ENCODE measurements at places on chromosomes 3 and 15. TPM values are rescaled to one million over a fixed set of nuclear protein-coding genes. Genes with fewer than 3 reads are reported as not detected.

ZNF662 gene
- 1.4 TPM for total RNA-seq

- DNase-seq: no peak
These were observed 365.8 kb upstream of the UMPS start for GRCh38 chr3:124364317-124365020.

GRCh38 chr3:71428841-71429596 lies 154.5 kb downstream of the FOXP1 start:
- DNase-seq: no peak

C3orf70 gene
- total RNA-seq: 0.42 TPM

GRCh38 chr15:95580121-95580520 lies 750.4 kb upstream of the NR2F2 start:
- no peak for DNase-seq

MASP1 gene
- 0.46 TPM for total RNA-seq

ANKUB1 gene
- total RNA-seq: not detected

SLC6A20 gene
- total RNA-seq: not detected

DNA sequence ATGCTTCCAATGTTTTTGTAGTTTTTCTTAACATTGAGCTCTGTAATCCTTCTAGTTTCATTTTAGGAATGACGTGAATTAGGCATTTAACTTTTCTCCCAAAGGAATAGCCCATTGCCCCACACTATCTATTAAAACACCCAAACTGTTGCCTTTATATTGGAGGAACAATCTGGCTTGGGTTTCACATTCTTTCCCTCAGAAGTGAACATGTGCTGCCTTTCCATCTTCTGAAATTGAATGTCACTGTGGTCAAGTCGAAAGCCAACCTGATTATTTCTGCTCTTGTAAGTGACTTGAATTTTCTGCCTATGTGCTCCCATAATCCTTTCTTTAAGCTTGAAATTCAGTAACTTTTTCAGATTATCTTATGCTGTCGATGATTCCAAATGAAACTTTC lies 214.5 kb downstream of the SLC9A9 start:
- DNase-seq: no peak

EHHADH gene
- total RNA-seq: 3.2 TPM

DNA sequence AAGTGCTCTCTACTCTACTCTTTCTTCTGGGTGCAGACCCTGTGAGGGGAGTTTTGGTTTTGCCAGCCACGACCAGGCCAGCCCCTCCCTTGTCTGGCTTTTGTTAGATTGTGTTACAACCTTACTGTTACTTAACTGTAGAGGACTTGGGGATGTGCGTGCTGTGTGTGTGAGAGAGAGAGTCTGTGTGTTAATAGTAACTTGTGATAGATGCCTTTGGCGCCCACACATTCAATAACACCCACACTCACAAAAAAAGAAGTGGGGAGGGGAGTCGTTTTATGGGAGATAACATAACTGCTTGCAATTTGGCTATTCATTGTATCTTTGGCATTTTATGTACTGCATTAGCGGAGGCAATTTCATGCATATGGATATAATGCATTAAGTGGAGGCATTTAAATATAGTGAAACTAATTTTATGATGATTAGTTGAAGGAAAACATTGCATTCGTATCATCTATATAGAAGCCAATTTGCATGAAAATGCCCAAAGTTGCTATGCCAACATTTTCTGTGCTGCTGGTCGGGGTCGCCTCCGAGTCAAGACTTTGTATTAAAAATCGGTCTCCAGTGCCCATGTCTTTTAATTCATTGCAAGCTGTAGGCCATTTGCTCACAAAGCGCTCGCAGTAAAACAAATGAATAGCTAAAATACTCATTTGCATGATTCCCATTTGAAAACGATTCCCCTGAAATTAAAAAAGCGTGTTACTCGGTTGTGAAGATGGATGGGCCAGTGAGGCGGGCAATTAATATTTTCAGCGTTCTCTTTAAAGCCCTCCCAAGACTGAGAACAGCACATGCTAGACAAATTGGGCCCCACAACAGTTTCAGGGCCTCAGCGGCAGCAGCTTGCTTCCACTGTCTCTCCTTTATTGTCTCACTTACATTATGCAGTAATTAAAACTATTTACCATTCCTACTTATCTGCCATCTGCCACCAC lies 158.5 kb upstream of the SMAD3 start:
- no peak for DNase-seq

DNA sequence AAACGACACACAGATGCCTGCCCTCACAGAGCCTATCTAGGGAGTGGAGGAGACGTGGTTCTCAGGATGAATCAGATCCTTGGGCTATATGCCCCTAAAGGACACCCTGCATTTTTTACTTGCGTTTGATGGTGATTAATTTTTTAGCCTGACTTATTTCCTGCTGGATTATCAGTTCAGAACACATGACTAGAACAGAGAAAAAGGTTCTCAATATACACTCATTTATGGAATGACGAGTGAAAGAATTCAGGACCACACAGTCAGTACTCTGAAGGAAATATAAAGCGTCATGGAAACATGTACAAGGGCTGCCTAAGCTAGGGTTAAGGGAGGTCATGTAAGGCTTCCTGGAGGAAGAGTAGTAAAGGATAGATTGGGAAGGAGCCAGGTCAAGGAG lies 121.8 kb downstream of the SSR3 start:
- DNase-seq: peak; percentile 88

DNA sequence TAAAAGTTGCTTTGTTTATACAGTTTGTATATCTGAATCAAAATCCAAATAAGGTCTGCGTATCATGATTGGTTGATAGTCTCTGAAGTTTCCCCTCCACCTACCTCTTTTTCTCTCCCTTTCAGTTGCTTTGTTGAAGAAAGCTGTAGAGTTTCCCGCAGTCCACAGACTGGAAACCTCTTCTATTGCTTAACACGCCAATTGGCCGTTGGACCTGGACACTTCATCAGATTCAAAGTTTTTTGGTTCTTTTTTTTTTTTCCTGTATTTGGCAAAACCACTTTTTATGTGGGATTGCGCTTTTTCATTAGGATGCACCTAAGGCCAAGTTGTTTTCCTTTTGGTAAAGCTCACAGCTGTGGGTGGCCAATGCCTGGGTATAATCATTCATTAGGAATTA lies 14.5 kb upstream of the TM4SF1 start:
- DNase-seq: no peak
